SW 1271 (cell line): ENCODE measurements at places on chromosomes 11 and 22.

DNA sequence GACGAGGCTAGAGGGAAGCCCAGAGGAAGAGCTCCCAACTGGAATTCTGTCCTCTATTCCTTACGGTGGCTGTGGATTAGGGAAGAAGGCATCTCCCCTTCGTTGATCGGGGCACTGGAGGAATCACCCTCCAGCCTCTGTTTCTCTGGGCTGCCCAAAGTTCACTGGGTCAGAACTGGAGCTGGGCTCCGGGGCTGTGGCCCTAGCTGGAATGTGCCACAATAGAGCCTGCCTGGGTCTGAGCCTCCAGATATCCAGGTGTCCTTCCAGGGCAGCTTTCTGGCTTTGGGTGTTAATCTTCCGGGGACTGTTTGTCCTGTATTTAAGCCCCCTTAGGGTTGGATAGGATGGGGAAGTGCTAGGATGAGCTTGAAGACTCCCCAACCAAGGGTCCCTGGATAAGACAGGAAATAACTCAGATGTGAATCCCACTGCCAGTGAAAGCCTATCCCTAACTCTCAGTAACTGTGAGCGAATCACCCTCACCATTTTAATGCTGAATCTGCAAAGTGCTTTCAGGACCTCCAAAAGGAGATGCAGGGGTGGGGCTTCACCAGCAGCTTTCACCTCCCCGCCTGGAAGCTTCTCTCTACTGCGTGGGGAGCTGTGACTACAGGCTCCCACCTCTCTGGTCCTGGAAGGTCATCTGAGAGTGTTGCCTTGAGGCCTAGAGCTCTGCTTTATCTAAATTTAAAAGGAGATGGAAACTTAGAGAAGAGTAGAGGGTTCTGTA, 9.5 kb downstream of the YPEL4 start:
- no peak for DNase-seq

DNA sequence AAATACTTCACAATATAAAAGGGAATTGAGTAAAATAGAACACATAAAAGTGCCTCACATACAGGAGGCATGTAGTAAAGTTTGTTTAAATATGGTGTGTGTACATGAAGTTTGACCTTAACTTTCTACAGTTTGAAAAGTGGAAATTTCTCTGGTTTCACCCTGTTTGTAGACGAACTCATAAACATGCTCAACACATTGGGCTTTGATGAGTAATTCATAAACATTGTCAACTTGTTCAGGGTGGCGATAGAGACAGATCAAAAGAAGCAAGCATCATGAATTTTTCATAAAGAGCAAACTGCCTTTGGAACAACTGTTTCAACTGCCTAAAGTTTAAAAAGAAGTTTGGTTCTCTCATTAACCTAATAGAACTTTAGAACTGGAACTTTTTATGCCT, 9.1 kb downstream of the SLN start:
- no peak for DNase-seq

- DNase-seq, result no peak
Measured at GRCh38 chr11:76074148-76075095, 131.9 kb downstream of the WNT11 start.

- DNase-seq, result no peak
Measured at GRCh38 chr22:43526117-43526655, 114.4 kb downstream of the MPPED1 start.

- no peak for DNase-seq
Measured at GRCh38 chr11:73189723-73190556, 28.1 kb upstream of the P2RY2 start.

DNA sequence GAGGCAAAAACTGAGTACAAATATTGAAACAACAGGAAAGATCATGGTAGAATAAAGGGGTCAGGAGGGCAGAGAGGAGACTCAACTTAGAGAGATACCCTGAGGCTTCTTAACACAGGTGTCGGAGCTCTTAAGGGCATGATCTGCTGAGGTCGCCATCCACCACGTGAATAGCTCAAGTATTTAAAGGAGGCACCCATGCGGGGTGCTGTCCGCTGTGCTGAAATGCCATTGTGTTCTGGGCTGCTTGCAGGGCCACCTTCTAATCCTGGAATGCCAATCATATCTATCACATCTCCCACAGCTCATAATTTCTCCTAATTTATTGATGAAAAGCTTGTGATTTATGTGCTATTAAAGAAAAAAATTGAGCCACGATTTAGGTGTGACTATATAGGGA, 90.2 kb downstream of the SEZ6L start:
- DNase-seq, result no peak

GRCh38 chr11:112620621-112621394, 340.4 kb upstream of the NCAM1 start:
- DNase-seq, result no peak

- DNase-seq, result no peak
Measured at GRCh38 chr11:130645164-130645842, 196.9 kb downstream of the ADAMTS15 start.

DNA sequence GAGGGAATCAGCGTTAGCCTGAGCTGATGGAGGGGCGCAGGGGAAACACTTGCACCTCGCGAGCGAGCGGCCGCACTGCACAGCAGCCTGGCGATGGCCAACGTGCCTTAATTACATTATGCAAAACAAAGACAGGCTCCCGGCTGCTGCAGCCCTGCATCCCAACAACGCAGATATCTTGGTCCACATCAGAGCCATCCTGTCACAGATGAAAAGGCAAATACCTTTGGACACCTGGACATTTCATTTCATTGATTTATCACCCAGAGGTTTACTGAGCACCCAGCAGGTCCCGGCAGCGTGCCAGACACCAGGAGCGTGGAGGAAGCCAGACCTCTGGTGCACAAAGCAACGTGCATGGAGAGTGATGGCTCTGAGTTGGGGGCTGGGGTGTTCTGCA, 843.0 kb downstream of the TBC1D22A start:
- no peak for DNase-seq
